Pancreas (tissue), 10 donors: ENCODE measurements at places on chromosomes 1 and 21.
A peak's percentile ranks its signal among the peaks of the same experiment; 100 is the strongest.

DNA sequence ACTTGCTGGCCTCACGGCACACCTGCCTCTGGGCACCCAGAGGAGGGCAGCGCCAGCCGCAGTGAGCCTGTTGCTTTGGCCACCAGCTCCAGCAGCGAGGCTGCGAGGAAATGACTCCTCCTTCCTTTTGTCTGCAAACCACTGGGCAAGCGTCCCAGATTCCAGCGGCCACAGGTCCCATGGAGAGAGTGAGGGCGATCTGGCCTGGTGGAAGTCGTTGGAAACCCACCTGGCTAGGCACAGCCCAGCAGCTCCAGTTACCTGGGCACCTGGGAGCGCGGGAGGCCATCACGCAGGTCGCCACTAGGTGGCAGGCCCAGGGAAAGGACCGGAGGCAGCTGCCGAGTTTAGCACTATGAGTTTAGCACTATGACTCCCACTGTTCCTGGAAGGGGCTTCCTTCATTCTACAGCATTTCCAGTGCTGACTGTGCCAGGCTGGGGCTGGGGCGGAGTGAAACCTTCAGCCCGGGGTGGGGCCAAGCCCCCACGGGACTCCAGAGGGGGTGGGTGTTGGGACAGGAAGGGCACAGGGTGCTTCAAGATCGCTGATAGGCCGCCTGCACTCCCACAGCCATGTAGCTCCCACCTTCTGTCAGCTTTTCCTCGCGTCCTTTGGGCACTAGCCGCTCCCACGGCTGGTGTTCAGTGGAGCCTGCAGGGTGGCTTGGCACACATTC, 1.1 kb upstream of the ESPN start:
- DNase-seq: peak; percentile 57

- DNase-seq: no peak
These were observed 5.4 kb downstream of the MEAF6 start for GRCh38 chr1:37509181-37509580.

DNA sequence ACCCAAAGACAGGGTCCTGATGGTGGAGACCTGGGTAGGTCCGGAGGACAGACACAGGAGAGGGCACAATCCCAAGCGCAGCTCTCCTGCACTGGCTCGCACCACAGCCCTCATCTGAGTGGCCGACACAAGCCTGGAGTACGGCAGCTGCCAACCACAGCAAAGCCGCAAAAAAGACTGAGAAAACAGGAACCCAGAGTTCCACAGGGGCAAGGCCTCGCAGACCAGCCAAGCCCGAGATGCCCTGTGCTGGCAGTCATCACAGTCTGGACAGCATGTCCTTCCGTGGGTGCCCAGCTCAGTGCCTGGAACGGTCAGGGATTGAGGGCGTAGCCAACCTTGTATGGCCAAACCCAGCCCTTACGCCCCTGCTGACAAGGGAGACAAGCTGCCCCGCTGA, 11.4 kb downstream of the ZBTB48 start:
- DNase-seq: no peak

DNA sequence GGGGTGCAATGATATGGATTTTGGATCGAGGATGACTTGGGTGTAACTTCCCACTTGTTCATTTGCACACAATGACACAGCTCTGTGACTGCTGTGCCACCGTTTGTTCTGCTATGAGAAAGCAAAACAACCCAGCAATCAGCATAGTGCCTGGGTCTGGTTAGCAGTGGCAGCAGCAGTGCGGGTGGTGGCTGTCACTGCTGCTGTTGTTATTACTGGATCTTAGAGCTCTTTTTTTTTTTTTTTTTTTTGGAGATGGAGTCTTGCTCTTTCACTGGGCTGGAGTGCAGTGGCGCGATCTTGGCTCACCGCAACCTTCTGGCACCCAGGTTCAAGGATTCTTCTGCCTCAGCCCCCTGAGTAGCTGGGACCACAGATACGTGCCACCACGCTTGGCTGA, 56.9 kb downstream of the TBCE start:
- DNase-seq: no peak

DNA sequence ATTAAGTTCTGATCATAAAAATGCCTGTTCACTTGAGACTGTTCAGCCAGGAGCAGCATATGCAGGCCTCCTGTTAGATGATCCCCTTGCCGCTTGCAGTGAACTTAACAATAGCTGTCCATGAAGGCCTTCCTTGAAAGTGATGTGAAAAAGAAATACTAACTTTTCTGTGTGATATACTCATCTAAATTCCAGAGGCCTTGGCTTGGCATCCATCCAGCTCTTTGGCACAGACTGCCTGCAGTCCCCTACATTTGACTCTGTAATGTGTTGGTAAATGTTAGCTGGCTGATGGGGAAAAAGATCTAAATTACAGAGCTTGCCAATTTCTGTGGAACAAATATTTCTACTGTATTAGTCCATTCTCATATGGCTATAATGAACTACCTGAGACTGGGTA, 73.7 kb downstream of the KCNK2 start:
- DNase-seq: no peak
